SHP77 (cell line): ENCODE measurements at places on chromosomes 1 and 21.

DNA sequence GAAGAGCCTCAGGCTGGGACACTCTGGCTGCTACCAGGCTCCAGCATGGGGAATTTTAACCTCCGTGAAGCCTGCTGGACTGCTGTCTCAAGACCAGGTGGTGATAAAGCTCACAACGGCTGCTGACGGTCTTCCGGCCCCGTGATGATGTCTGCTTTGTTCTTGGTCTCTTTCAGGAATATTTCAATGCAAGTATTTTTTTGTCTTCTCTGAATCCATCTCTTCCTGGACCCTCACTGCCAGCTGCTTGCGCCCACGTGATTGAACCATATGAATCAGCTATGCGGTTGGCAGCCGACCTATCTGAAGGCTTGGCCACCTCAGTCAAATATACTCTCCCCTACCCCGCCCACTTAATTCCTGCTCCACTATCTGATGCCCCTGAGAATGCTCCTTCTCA is 14.6 kb upstream of the SLC6A17 start:
- DNase-seq, result peak; percentile 73

DNA sequence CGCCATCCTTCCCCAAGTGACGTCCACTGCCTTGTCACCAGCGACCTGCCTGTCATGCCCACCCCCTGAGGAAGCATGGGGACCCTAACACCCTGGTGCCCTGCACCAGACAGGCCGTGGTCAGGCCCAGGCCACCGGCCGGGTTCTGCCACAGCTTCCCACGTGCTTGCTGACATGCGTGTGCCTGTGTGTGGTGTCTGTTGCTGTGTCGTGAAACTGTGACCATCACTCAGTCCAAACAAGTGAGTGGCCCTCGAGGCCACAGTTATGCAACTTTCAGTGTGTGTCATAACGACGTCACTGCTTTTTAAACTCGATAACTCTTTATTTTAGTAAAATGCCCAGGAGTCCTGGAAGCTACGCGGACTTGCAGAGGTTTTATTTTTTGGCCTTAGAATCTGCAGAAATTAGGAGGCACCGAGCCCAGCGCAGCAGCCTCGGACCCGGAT is 8.5 kb upstream of the CTRC start:
- DNase-seq, result no peak

DNA sequence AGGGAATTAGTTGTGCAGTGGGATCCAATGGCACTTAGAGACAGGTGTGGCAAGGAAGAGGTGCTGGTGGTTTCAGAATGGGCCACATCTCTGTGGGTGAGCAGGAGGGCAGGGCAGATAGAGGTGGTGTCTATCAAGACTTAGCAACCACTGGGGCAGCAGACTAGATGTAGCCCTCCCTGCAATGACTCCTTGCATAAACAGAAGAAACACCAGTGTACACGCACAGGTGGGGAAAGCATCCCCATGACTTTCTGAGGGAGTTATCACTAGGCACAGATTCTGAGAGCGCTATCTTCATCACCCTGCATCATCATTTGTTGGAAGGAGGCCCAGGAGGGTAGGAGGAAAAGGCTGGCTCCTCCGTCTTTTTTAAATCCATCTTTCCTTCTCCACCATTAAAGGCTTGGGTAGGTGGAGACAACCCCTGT is 58.4 kb downstream of the PLXNA2 start:
- no peak for DNase-seq

- DNase-seq, result no peak
These were observed 101.5 kb upstream of the CSF3R start for GRCh38 chr1:36583980-36584782.

- DNase-seq, result no peak
These were observed 67.7 kb downstream of the PCP4 start for GRCh38 chr21:39934895-39935294.

DNA sequence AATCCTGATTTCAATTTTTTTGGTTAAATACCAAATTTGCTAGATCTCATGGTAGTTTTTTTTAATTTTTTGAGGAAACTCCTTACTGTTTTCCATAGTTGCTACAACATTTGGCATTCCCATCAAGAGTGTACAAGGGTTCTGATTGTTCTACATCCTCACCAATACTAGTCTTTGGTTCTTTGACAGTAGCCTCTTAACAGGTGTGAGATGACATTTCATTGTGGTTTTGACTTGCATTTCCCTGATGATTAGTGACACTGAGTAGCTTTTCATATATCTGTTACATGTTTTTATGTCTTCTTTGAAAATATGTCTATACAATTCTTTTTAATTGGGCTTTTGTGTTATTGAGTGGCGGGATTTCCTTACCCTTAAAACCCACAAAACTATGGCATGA is 20.9 kb upstream of the RGS13 start:
- no peak for DNase-seq

DNA sequence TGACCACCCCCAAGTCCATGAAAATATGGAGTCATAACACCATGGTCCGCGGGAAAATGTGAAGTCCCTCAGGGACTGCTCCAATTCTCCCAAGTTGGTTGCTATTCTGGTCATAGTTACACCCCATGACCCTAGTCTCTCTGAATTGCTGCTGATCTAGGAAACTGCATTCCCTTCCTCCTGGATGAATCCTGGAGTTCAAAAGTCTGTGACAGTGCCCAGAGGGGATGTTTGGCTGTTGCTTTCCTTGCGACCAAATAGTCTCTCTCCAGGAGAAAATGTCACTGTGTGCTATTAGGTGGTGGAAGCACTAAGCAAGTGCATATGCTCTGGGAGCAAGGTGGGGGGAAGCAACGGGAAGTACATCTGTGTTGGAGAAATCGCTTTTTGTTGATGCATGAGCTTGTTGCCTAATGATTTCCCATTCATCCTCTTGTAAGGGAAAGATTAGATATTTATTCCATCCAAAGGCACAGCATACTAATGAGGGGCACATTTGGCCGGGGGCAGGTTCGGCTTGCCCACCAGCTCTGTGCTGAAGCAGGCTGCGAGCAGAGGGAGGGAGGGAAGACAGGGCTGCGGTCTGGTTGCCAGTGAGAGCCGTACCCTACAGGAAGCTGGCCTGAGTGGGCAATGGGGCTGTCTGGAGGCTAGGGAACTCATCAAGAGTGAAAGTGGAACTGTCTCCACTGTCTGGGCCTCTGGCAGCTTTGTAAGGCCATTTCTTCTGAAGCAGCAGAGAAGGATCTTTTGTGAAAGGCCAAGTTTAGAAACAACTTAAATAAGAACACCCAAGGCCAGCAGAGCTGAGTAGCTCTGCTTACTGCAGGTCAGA is 27.2 kb downstream of the SYT6 start:
- no peak for DNase-seq
